ENCODE measurements at places on chromosomes 11 and 22.

- DNase-seq: no peak
These were observed 97.9 kb downstream of the RCN1 start for GRCh38 chr11:32188785-32189184.

- no peak for DNase-seq
These were observed 554 bp upstream of the NRIP3 start for GRCh38 chr11:9004183-9004926.

DNA sequence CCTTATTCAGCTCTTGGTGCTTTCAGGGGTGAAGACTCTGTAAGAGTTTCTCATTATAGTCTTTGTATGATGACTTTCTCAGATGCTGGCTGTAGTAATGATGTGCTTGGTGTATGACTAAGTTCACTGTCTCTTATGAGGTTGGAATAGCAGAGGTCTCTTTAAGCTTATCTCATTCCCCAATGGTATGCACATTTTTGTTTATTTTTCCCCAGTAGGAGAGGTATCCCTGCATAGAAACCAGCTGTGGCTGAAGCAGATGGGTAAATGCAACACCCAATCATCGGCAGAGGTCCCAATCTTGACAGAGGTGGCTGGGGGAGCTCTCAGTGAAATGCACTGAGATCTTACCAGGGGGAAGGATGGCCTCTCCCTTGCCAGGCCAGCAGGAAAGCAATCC is 34.6 kb downstream of the BBOX1 start:
- DNase-seq: no peak

DNA sequence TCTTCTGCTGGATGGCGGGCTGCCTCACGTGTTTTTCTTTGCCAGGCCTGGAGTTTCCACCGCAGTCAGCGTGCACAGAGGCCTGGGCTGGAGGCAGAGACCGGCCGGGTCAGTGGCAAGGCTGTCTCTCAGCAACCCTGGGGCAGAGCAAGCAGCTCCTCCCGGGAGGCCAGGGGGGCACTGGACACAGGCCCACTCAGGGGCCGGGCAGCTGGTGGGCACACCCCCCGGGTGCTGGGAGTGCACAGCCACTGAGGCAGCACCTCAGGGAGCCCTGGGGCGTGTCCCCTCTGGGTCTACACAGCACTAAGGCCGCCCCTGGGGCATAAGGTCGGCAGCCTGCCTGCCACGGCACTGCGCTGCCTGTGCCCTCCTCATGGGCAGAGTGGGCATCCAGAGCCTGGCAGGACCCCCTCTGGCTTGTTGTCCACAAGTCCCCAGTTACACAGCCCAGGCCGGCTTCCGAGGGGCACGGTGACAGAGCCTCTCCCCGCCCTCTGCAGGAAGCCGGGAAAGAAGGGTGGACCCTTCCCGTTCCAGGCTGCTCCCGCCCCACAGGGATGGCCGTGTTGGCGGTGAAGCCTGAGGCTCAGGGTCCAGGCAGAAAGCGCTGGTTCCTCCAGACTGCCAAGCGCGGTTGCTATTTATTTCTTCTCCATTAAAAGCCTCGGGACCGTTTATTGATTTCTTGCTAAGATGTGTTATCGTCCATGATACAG is 18.5 kb upstream of the TH start:
- no peak for DNase-seq

GRCh38 chr11:121864660-121865059 is 251.4 kb downstream of the BLID start:
- DNase-seq: no peak

GRCh38 chr11:19076744-19077589 is 16.4 kb upstream of the MRGPRX2 start:
- DNase-seq: peak; percentile 5

DNA sequence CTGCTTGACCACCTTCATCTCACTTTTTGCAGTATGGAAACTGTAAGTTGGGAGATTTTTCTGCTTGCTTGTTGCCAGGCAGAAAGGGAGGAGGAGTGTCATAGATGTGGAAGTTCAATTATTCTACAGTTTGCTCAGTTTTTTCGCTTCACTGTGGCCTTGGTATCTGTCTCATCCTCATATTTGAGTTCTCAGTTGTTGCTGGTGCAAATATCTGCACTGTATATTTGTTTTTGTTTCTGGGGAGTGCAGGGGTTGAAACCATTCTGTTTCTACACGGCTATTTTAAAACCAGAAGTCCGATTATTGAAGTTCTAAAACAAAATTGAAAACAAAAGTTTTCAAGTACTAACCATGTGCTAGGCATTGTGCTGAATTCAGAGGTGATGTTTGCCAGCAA is 153.4 kb downstream of the JRKL start:
- DNase-seq: no peak

DNA sequence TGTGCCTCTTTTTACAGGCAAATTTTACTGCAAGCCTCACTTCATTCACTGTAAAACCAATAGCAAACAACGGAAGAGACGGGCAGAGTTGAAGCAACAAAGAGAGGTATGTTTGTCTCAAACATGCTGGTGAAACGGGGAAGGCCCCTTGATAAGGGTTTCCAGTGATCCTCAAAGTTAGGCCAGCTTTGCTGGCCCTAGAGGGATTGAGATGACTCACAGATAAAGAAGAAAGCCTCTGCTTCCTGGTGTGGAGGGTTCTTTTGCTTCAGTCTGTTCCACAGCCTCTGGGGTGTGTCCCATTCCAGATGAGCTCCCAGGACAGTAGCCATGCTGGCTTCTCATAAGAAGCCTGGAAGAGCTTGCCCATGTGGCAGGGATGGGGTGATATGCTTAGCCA is 118.9 kb upstream of the PARVA start:
- no peak for DNase-seq

- no peak for DNase-seq
These were observed 78.6 kb downstream of the RTL6 start for GRCh38 chr22:44419429-44419828.

DNA sequence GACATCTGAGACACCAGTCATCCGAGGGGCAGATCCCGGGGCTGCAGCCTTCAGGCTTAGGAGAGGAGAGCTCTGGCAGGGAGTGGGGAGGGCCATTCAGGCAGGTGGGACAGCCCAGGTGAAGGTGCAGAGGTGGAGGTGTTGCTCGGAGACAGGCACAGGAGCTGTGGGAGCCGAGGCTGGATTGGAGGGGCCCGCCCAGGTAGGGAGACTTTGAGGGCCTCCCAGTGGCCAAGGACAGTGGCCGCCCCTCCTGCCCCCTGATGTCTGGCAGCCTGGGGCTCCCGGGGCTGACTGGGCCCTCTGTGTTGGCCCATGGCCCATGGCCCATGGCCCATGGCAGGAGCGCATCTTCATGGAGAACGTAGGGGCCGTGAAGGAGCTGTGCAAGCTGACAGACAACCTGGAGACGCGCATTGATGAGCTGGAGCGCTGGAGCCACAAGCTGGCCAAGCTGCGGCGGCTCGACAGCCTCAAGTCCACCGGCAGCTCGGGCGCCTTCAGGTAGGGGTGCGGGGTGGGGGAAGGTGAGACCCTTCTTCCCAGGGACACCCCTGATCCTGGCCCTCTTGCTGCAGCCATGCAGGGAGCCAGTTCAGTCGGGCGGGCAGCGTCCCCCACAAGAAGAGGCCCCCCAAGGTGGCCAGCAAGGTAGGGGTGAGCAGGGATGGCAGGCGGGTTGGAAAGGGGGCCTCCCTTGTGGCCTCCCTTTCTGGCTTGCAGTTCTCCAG is 13.3 kb downstream of the TMEM258 start:
- DNase-seq: no peak

- DNase-seq: no peak
These were observed 18.9 kb downstream of the CASP5 start for GRCh38 chr11:105004021-105004420.

DNA sequence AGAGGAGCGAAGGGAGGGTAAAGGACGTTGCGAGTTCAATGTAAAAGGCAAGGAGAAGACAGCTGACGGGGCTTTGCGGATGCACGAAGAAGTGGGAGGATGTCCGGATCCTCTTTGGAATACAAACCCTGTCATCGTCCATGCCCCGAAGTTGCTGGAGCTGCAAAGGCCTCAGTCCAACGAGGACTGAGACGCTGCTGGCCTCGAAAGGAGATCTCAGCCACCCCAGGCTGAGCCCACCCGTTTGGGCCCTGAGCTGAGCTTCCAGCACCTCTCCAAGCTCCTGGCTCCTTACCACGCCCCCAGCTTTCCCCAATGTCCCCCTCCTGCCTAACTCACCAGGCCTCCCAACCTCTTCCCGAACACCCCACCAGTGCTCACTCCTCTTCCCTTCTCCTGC is 46.1 kb upstream of the PHF21B start:
- no peak for DNase-seq

DNA sequence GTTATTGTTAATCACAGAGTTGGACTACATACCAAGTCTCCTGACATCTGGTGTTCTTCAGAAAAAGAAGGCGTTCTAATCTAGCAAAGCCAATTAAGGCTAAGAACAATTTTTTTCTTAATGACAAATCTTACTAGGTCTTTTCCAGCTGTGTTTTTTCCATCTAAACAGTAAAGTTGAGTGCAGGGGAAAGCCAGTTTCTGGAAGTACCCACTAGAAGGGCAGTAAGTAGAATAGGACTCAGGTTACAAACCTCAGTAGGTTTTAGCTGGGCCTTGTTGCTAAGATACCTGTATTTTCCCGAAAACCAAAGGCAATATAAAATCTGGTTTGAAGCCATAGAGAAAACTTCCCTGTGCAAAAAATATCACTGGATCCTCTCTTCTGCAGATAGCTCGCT is 351.9 kb downstream of the ETS1 start:
- DNase-seq: no peak

GRCh38 chr22:49411236-49411635 is 416.4 kb downstream of the BRD1 start:
- DNase-seq: no peak

GRCh38 chr22:21725956-21726649 is 9.5 kb downstream of the YPEL1 start:
- DNase-seq: no peak

- no peak for DNase-seq
These were observed 13.7 kb downstream of the EHD1 start for GRCh38 chr11:64864473-64865285.

DNA sequence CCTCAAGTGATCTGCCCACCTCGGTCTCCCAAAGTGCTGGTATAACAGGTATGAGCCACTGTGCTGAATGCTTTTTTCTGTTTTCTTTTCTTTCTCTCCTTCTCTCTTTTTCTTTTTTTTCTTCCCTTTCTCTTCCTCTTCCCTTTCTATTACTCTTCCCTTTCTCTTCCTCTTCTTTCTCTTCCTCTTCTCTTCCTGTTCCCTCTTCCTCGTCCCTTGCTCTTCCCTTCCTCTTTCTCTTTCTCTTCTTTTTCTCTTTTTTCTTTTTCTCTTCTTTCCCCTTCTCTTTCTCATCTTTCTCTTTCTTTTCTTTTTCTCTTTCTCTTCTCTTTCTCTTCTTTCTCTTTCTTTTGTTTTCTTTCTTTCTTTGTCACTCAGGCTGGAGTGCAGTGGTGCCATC is 1.2 kb downstream of the OOSP1 start:
- DNase-seq: no peak
